ENCODE measurements at places on chromosomes 6 and 20.

DNA sequence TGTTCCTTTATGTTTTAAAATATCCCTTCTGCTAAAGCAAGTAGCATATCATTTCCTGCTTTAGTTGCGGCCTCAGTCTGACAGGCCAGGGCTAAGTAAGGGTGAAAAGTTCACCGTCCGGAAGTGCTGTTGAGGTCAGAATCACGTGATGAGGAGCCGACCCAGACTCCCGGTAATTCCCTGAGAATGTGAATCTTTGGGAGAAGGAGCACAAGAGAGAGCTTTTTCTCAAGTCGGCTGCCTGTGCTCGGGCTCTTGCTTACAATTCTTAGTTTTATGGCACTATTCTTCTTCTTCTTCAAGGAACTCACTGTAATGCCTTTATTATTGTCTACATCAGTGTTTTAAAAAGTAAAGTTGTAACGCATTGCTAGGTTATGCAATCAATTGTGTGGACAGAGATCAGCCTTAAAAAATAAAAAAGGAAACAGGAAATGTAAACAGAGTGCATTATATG, 309.3 kb downstream of the PRL start:
- DNase-seq, result peak; percentile 69

- no peak for DNase-seq
Observed at GRCh38 chr6:167979436-167980139, 17.9 kb upstream of the KIF25 start.

DNA sequence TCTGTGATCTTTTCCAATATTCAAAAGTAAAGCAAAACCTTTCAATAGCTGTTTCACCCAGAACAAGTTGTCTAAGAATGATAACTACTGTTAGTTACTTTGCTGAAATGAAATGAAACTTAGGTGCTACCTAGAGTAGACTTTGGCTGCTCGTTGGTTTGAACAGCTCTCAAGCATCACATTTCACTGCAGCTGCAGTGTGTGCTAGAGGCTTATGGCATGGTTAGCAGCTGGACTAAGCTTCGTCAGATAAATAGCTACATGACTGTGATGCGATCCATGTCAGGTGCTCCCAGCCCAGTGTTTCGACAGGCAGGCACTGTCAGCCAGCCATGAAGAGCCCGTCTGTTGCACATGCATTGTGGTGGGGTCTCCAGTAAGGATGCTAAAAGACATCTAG, 201.1 kb downstream of the TFAP2B start:
- no peak for DNase-seq

GRCh38 chr6:136967876-136968752, 46.0 kb downstream of the SLC35D3 start:
- peak; percentile 51 for DNase-seq

DNA sequence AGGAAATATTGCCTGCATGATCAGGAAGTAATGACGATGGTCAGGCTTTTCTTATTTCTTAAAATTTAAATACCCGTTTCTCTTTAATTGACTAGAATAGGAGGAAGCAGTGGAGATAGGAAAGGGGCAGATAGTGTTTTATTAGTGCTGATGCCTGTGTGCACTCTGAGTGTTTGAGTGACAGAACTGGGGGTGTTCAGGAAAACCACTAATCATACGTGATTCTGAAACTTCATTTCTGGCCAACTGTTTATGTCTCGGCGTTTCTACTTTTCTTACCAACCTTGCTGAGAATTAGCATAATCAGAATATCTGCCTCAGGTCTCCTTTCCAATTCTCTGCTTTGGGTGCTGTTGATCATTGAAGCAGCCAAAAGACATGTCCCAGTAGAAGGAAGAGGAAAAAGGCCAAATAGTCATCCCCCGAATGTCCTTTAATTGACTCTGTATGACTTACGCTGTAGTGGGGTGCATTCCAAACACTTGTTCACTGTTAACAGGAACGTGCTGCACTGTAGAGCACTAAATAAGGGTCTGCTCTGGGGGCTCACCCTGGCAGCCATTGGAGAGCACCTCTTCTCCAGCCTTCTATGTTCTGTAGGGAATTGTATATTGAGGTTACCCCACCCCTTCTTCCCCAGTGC, 152.9 kb downstream of the JARID2 start:
- DNase-seq, result no peak

DNA sequence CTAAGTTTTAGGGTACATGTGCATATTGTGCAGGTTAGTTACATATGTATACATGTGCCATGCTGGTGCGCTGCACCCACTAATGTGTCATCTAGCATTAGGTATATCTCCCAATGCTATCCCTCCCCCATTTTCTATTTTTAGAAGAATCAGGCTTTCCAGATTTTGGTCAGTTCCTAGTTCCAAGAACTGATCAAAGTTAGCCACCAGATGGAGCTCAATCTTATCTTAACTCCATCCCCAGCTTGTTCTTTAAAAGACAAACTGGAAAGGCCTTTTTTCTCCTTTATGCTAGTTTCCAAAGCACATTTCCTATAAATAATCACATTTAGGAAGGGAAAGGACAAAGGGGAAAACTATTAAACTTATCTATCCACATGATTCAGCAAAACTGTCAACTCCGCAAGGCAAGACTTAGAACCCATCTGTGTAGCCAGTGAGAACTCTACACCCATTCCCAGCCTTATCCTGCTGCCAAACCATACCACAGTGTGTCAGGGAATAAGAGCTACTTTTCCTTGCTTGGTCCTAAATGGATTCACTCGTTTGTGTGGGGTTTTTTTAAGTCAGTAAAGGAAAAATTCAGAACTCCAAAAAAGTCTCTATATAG, 22.8 kb upstream of the KHDC1 start:
- DNase-seq, result no peak

DNA sequence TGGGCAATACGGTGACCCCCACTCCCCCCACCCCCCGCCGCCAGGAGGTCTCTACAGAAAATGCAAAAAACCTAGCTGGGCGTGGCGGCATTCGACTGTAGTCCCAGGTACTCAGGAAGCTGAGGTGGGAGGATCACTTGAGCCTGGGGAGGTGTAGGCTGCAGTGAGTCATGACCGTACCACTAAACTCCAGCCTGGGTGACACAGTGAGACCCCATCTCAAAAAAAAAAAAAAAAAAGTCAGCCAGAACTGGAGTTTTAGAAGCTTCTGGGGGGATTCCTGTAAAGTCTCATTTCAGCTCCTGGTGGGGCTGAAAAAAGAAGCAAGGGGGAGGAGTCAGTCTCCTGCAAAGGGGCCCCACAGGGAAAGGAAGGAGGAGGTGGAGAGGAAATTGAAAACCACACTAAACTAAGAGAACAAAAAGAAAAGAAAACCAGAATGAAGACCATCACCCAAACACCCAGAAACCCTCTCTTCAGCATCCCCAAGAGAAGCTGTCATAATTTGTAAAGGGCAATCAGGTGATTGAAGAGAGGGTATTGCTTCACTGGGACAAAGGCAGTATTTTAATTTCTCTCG, 50.4 kb downstream of the NOL4L start:
- DNase-seq, result peak; percentile 87

- DNase-seq, result no peak
Observed at GRCh38 chr20:21325296-21325695, 22.2 kb downstream of the XRN2 start.

DNA sequence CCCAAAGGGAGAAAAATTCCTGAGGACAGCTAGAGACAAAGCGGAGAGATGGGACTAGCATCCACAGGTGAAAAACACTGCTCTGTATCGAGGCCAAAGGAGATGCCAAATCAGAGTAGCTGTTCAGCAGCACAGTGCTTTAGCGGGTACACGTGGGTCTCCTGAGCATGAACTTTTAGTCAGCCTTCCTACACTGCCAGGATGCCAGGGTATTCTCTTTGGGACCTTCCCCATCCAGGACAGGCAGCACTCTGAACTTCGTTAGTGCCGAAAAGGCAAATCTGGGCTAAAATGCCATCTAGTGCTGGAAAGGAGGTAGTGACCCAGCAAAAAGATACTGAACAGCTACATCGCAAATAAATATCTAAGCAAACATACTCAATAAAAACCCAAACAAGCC, 64.9 kb downstream of the C6orf58 start:
- DNase-seq, result peak; percentile 16

DNA sequence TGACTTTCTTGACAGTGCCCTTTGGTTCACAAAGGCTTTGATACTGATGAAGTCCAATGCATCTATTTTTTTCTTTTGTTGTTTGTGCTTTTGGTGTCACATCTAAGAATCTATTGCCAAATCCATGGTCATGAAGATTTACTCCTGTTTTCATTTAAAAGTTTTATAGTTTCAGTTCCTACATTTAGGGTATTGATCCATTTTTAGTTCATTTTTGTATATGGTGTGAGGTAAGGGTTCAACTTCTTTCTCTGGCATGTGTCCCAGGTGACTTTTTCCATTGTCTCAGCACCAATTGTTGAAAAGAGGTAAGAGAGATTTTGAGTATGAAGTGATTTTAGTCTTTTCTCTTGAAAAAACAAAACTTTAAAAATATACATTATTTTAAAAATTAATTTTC, 260.6 kb downstream of the GMPR start:
- DNase-seq, result no peak

DNA sequence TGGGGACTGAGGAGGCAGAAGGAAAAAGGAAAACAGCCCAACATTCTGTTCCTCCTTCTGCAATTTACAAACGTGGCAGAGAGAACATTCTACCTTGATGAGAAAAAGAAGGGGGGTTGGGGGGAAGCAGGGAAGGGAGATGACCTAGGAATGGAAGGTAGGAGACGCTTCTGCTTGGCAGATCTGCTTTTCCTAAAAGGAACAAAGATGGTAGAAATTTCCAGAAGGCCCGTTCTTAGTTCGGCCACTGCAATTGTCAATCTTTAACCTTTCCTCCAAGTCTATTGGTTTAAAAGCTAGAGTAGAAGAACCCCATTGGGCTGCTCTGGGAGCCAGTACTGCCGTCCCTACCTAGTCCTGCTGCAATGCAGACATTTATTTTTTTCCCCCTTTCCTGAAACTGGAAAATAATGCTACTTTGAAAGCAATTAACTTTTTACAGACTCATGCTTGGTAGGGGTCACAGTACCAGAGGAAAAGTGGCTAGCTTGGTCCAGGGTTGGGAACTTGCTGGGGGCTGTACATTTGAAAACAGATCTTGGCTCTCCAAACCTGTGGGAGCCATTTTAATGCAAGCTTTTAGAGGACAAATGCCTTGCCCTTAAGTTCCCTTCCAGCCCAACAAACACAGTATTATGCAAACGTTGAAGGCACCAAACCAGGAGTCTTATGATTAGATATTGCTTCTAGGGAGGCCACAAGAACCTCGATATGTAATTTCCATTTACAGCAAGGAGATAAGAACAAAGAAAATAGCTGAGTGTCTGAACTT, 2.6 kb downstream of the ZMYND8 start:
- DNase-seq, result no peak

GRCh38 chr6:102026649-102027048, 633.1 kb downstream of the GRIK2 start:
- no peak for DNase-seq

DNA sequence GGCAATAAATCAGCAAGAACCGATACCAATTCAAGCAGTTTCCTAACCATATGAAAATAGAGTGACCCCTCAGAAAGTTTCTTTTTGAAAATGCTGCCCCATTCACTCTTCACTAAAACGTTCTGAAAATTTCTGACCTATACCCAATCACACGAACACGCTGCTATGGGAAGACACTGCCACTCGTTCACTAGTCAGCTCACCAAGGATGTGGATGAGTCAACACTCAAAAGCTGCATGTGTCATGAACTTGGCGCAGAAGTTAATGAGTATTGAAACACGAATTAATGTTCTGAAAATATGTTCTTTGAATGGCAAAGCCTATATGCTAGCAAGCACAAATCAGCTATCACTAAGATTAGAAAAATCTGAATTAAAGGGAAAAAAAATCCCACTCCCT, 84.2 kb downstream of the PREP start:
- no peak for DNase-seq

- DNase-seq, result no peak
Observed at GRCh38 chr6:90285042-90285481, 11.6 kb downstream of the BACH2 start.

DNA sequence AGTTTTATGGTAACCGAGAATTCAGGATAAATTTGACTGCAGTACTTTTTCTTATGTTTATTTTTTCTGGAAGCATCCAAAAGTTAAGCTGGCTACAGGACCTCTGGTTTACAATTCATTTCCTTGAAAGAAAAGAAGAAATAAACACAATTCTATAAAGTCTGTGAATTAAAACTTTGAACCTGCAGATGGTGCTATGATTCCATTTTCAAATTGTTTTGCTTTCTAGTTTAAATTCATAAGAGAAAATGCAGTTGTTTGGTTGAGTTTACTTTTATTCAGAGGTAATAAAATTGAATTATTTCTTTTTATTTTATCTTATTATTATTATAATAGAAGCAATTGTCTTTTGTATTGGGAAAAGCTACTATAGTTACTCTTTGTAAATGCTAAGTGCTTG, 1.8 kb upstream of the VIP start:
- no peak for DNase-seq

GRCh38 chr6:161327360-161327953, 53.6 kb upstream of the AGPAT4 start:
- DNase-seq, result no peak

- no peak for DNase-seq
Observed at GRCh38 chr20:17377231-17377630, 150.4 kb downstream of the PCSK2 start.

- DNase-seq, result no peak
Observed at GRCh38 chr20:63051186-63051860, 44.6 kb upstream of the BHLHE23 start.

GRCh38 chr6:110528930-110529325, 52.5 kb upstream of the SLC22A16 start:
- no peak for DNase-seq

DNA sequence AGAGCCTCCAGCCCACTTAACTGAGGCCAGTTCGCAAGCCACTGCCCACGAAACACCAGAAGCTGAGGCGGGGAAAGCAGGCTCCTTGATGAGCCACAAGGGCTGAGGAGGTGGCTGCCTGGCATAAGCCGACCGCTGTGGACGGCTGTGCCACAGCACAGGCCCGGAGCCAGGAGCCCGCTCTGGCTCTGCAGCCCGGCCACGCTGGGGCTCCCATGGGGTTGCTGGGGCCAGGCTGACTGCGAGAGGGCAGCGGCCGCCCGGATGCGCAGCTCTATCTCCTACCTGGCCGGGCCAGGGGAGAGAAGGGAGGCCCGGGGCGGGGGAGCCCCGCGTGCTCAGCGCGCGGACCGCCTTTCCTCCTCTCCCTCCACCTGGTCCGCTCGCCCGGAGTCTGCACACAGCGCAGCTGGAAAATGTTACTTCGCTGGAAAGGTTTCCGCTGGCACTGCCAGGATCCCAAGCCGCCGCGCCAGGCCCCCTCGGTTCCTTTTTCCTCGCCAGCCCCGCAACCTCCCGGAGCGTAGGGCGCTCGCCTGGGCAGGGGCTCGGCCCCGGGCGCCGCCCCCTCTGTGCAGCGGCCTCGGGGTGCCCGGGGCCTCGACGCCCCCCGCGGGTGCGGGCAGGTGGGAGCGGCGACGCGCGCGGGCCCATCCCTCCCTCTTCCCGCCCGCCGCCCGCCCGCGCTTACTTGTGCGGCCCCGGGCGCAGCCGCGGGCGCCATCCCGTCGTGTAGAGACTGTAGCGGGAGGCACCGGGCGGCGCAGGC, 657 bp downstream of the EMILIN3 start:
- no peak for DNase-seq

DNA sequence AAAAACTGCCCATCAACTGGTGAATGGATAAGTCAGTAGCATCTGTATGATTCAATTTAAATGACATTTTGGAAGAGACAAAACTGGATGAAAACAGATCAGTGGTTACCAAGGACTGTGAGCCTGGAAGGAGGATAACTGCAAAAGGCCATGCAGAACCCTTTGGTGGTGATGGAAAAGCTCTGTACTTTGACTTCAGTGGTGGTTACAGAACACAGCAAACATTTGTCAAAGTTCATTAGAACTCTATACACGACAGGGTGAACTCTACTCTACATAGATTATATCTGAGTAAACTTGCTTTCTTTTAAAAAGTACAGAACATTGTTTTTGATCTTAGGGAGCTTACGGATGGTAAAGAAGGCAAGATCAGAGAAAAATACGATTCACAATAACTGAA, 111.9 kb upstream of the HTR1E start:
- DNase-seq, result no peak

Measured in DND-41 (cell line).